GM12865 (cell line): ENCODE measurements at places on chromosomes 11 and 22.

- DNase-seq: no peak
Measured at GRCh38 chr11:64396079-64396591, 37.2 kb downstream of the RPS6KA4 start.

GRCh38 chr11:34408580-34409172 is 30.1 kb upstream of the CAT start:
- no peak for DNase-seq

GRCh38 chr11:103279821-103280220 is 170.6 kb downstream of the DYNC2H1 start:
- DNase-seq: no peak

GRCh38 chr11:79150966-79151365 is 289.9 kb downstream of the TENM4 start:
- DNase-seq: no peak

- no peak for DNase-seq
Measured at GRCh38 chr11:100810146-100810545, 123.1 kb downstream of the ARHGAP42 start.

- DNase-seq: no peak
Measured at GRCh38 chr11:85726381-85726780, 40.4 kb upstream of the CCDC89 start.

GRCh38 chr11:128210148-128210940 is 377.0 kb downstream of the ETS1 start:
- no peak for DNase-seq

DNA sequence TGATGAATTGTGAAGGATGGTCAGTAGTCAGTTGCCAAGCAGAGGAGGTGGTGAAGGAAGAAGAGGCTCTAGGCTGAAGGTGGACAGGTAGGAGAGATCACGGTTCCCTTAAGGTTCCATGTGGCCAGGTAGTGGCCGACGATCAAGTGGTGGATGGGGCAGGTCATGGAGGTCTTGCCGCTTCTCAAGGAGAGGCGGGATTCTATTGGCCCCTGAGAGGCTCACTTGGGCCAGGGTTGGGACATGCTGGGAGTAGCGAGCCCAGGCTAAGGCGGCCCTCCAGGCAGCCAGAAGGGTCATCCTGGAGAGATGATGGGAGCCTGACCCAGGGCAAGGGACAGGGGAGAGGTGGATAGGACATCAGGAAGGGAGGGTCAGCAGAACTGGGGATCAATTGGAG is 20.9 kb upstream of the TMPRSS4 start:
- no peak for DNase-seq

- DNase-seq: no peak
Measured at GRCh38 chr22:42626951-42627625, 12.4 kb upstream of the POLDIP3 start.

- no peak for DNase-seq
Measured at GRCh38 chr11:129888451-129888850, 6.9 kb downstream of the NFRKB start.

GRCh38 chr11:70820712-70821111 is 422.4 kb downstream of the CTTN start:
- no peak for DNase-seq

- no peak for DNase-seq
Measured at GRCh38 chr11:38796281-38796680, 2198.2 kb upstream of the RAG2 start.

DNA sequence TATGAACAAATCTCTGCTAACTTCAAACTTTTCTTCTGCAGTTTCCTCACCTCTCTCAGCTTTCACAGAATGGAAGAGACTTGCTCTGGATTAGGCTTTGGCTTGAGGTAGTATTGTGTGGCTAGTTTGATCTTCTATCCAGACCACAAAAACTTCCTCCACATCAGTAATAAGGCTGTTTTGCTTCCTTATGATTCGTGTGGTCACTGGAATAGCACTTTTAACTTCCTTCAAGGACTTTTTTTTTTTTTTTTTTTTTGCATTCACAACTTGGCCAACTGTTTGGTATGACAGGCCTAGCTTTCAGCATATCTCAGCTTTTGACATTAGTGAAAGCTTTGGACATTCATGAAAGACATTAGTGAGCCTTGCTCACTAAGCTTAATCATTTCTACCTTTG is 47.5 kb upstream of the LRRC55 start:
- DNase-seq: no peak

DNA sequence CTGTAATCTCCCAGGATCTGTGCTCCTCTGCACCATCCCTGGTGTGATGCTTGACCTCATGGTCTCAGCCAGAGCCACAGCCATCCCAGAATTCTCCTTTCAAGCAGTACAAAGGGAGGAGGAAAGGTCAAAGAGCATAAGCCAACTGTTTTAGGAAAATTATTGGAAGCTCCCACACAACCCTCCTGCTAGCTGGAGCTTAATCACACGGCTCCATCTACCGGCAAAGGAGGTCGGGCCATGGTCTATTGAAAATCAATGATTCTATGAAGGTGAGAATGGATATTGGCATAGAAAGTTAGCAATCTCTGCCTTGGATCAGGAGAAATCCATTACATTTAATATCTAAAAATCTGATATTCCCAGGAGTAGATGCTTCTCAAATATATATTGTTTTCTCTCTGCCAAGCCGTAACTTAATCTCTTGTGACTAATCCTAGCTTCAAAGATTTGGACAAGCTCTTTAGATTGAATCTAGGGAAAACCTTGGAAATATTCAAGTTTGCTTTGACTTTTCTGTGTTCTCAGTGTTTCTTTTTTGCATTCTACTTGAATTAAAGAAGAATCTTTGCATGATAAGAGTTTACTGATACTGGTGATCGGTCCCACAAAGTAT is 259.6 kb downstream of the NTM start:
- no peak for DNase-seq
